ENCODE measurements at places on chromosomes 1 and 21.
A peak's percentile ranks its signal among the peaks of the same experiment; 100 is the strongest.

DNA sequence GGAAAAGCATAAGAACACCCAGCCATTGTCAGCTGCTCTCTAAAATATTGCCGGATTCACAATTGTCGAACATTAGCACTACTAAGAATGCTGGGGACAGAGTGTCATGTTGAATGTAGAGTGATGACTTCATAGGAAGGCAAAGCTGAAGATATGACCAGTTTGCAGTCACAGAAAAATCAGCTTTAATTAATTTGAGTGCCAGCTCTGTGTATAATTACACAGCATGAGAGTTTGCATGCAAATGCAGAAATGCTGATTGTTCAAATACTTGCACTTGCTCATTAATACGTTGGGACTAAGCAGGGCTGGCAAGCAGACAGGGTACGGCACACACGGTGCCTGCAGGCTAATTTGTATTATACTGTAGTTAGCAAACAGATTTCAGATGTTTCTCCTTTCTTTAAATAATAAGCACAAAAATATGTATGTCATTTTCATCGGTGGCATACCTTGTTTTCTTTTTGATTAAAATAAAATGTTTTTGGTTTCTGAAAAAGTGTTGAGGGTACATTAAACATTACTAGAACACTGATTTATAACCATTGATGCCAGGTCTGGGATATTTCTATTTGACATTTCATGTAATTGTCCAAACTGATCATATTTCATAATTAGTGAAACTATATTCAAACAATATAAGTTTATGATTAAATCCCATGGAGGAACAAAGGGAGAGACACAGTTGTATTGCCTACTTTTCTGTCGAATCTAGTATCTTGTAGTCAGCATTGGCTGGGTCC, 99.8 kb upstream of the ADGRL2 start:
- no peak for DNase-seq

DNA sequence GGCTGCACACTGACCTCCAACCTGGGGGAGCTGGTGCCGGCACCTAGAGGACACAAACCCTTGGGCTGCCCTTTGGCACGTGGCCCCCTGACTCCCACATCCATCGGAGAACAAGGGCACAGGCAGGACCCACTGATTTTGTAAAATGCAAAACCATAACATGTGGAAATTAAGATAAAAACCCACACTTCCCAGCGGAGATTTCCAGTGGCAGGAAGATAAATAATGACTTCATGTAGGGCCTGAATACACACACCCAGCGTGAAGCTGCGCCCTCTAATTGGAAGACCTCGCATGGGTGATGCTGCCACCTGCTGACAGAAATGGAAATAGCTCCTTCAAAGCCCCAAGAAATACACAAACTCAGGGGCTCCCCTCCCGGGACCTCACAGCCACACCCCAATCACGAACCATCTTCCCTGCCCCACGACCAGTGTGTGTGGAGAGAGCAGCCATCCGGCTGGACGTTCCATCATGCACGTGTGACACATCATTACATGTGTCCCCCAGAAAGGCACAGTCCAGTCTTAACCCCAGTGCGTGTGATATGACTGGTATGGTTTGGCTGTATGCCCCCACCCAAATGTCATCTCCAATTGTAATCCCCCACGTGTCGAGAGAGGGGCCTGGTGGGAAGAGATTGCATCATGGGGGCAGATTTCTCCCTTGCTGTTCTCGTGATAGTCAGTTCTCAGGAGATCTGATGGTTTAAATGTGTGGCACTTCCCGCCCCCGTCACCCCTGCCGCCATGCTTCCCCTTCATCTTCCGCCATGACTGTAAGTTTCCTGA, 5.7 kb upstream of the TPRG1L start:
- peak; percentile 75 for DNase-seq

- DNase-seq, result no peak
Observed at GRCh38 chr1:232962761-232963745, 12.6 kb downstream of the NTPCR start.

DNA sequence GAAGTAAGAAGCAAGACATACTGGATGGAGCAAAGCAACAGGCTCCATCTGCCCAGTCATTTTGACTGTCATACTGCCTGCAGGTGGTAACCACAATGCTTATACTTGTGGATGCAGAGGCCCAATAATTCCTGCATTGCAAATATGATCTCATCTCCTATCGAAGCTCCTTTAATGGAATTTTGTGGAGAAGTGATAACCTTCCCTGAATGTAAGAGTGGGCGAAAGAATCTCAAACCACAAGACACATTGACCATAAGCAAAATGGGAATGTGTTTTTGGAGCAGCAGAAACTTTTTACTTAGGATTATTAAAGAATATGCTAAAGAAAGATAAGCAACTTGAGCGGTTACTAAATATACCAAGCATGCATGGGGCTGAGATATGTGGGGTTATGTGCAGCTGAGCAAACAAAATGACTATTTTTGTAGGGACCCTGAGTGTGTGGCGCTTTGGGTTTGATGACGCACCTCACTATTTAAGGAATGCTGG, 77.4 kb upstream of the BACH1 start:
- peak; percentile 94 for DNase-seq

GRCh38 chr1:235073331-235073967, 55.2 kb downstream of the TOMM20 start:
- DNase-seq, result no peak

- DNase-seq, result peak; percentile 91
Observed at GRCh38 chr1:241592273-241592958, 47.8 kb downstream of the CHML start.

DNA sequence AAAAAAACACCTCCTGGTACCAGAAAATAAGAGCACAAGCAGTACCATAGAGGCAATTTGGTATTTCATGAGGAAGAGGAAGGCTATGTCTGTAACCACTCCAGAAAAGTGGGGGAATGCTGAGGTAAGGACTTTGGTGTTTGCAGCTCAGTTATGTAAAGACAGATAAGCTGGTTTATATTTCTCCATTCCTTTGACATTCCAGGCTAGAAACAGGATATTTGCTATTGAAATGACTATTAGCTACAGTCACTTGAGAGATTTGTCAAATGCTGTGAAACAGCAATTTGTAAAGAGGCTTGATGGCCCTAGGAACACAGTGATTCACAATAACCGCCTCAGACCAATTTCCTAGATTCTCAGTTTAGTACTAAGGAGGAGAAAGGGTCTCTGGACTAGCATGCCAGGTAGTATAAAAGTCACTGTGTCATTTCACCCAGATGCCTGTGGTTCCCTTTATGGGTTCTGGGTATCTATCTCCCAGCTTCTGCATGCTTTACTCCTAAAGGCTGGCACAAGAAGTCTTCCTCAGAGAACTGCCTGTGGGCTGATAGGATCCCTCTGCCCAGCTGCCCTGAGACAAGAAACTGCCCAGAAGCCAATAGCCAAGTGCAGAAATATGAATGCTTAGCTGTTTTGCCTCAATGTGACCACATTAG, 80.5 kb downstream of the VCAM1 start:
- peak; percentile 20 for DNase-seq

GRCh38 chr1:165137551-165138316, 218.8 kb downstream of the LMX1A start:
- no peak for DNase-seq

DNA sequence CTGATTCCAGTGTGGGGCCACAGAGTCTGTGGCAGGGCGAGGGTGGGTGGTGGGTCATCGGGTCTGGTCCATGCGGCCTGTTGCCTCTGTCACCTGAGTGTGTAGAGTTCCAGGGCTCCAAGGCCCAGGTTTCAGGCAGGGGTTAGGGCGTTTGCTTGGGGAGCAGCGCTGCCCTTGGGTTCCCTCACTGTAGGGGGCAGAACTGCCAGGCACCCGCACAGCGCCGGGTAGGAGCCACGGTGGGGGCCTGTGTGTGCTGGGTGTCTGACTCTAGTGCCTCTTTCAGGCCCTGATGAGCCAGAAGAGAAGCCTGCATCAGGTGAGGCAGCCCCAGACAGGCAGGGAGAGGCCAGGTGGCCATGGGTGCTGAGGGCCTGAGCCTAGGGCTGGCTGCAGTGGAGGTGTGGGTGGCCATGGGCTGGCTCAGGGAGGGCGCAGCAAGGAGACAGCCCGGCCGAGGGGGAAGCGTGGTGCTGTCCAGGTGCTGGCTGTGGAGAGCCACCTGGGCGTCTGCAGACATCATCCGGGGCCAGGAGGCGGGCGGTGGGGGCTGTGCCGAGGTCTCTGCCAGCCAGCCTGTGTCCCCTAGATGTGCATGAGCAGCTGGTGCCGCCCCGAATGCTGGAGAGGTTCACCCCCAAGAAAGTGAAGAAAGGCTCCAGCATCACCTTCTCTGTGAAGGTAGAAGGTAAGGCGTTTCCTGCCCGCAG, 72.3 kb downstream of the TRIM11 start:
- no peak for DNase-seq

DNA sequence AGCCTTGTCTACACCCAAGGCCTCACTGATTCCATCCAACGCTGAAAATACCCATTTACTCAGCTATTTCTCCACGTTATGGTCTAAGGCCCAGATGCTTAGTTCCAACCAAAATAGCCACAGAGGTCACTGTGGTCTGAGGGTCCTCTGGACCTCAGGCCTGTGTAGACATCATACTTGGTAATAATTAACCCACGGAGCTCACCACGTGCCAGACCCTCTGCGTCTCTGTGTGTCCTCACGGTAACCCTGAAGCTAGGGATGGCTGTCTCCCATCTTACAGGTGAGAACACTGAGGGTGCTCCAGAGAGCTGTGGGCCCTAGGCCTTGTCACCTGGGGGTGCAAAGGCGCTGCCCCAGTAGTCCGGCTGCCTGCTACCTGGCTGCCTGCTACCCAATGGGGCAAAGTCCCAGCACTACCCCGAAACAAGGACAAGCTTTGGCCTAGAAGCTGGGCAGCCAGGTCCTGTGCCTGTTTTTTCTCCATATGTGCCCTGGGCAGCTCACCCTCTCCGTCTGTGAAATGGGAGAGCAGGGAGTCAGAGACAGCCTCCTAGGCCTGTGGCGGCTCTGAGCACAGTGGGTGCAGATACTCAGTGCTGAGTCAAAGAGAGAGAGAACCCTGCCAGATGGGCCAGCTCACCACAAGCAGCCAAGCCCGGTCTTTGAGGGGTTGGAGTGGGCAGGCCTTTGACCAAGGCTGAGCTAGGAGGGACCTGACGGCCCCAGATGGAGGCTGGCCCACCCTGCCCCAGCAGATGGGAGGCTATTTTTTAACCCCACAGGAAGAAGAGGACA, 17.0 kb upstream of the RUNX3 start:
- DNase-seq, result peak; percentile 34

GRCh38 chr1:2033165-2033564, 14.0 kb downstream of the GABRD start:
- DNase-seq, result no peak

- no peak for DNase-seq
Observed at GRCh38 chr1:93906480-93906879, 2.8 kb downstream of the GCLM start.

DNA sequence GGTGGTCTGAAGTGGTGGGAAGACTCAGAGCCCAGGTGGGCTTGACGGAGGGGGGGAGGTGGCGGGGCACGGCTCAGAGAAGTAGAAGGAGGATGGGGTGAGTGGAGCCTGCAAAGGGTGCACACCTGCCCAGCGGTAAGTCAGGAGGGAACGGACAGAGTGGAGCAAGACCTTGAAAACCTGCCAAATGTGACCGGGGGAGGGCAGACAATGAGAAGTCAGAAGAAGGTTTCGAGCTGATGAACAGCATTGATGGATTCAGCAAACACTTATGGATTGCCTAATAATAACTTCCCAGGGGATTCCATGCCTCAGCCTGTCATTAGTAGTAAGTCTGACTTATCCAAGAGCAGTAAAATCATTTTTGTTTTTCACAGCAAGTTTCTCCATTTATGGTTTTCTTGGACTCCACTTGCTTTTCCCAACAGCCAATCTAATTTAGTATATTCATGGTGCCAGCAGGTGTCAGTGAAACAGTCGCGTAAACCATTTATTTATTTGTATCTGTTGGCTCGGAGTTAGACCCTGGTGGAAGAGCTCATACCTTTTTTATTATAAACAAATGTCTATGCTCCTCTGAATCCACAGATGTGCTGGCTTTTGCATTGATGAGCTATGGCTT, 279.1 kb downstream of the PCP4 start:
- DNase-seq, result no peak

GRCh38 chr1:162568802-162569201, 7.3 kb downstream of the UAP1 start:
- no peak for DNase-seq

- DNase-seq, result peak; percentile 69
Observed at GRCh38 chr21:32256873-32257620, 21.8 kb downstream of the MIS18A start.

DNA sequence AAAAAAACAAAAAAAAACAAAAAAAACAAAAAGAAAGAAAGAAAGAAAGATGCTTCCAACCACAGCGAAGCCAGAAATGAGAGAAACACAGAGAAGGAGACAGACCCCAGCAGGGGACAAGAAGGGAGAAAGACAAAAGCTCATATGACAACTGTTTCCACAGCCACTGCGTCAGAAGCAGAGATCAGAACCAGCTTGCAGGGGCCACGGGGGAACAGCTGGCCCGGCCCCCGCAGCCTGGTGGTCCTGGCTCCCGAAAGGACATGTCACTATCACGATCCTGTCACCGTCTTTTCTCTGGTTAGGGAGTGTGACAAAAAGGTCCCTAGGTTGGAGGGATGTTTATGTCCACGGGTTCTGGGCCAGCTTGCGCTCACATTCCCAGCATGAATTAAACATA, 60.7 kb downstream of the ACOT7 start:
- DNase-seq, result no peak

DNA sequence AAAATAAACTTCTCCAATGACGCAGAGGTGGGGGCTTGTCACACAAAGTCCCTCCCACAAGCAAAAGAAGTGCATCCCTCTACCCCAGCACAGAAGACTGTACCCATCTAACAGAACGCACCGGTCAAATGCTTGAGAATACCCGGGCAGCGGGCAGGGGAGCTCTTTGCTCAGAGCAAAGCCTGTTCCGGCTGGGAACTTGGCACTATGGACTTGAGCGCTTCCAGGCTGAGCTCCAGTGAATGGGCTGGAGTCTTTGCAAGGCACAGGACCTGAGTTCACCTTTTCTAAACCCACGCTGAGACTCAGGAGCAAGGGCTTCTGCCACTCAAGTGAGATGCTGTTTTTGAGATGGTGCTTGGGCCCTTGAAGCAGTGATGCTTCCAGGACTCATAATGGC, 20.3 kb downstream of the RHBG start:
- DNase-seq, result no peak

DNA sequence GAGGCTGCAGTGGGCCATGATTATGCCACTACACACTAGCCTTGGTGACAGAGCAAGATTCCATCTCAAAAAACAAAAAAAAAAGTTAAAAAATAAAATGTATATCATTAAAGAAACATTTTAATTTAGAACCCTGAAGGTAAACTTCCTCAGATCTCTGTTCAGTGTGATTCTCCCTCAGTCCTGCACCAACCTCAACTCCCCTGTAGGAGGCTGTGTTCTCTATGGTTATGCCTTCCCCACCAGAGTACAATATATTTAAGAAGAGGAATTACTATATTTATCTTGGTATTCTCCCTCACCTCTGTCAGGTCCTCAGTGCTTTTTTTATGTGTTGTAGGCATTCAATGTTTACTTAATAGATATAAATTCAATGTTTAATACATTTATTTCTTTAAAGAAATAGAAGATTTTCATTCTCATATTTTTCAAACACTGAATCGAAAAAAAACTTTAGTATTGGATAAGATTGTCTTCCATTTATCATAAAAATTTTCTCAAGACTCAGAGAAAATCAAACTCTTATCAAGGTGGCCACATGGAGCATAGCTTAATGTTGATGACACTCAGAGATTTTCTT, 4.8 kb upstream of the LRRC8B start:
- peak; percentile 22 for DNase-seq

GRCh38 chr1:2583871-2584351, 2.7 kb upstream of the PRXL2B start:
- no peak for DNase-seq
